ENCODE measurements at places on chromosomes 2 and 18.
A peak's percentile ranks its signal among the peaks of the same experiment; 100 is the strongest.

- DNase-seq: no peak
These were observed 70.6 kb downstream of the ALK start for GRCh38 chr2:29850794-29851193.

DNA sequence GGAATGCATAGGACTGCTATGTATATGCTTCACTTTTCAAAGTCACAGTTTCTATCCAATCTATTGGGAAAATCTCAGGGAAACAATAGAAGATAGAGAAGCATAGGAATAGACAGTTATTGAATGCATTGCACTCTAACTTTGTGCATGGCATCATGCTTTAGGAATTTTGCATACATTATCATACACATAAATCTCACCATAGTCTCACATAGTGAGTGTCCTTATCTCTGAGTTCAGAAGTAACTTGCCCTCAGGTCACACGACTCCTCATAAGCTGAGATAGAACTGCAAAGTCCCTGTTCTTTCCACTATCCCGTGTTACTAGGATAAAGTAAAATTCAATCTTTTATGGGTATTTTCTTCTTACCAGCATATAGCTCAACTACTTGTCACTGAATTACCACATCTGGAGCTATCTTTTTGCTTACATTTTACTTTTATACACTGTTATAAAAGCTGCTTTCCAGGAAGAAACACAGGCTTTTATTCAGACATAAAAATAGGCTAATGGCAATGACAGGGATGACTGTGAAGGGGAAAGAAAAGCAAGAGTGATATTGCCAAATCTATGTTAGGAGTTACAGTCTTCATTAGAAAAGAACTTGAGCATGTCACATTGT is 666.9 kb downstream of the XIRP2 start:
- no peak for DNase-seq

DNA sequence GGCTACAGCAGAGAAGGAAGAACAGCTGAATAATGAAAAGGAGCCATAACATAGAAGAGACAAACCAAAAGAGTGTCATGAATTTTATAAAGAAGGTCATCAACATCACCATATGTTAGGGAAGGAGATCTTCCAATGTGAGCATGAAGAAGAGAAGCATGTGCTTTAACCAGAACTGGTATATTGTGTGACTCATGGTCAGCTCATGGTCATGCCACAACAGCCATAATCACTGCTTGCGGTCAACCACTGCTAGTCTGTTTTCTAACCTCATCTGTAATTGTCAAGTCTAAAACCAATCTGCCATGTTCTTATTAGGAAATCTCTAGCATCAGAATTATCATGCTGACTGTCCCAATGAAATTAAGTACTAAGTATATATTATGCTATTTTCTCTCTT is 204.1 kb upstream of the VRK2 start:
- no peak for DNase-seq

DNA sequence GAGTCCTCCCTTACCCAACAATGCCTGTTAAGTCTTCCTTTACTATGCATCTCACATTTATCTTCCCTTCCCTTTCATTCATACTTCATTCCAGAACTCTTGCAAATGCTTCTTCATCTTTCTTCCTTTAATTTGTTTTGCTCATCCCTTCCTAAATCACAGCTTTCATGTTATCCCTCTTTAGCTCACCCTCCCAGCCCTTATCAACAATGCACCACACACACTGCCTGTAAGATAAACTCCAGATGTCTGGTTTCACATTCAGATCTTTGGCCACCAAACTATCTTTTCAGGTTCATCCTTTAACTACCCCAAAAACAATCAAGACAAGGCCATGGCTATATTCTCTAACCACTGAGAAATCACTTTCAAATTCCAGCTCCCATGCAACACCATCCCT is 3.4 kb downstream of the CCDC93 start:
- no peak for DNase-seq

GRCh38 chr2:118403658-118404451 is 315.6 kb downstream of the INSIG2 start:
- DNase-seq: no peak

GRCh38 chr2:100381240-100381639 is 36.2 kb downstream of the CHST10 start:
- peak; percentile 63 for DNase-seq

DNA sequence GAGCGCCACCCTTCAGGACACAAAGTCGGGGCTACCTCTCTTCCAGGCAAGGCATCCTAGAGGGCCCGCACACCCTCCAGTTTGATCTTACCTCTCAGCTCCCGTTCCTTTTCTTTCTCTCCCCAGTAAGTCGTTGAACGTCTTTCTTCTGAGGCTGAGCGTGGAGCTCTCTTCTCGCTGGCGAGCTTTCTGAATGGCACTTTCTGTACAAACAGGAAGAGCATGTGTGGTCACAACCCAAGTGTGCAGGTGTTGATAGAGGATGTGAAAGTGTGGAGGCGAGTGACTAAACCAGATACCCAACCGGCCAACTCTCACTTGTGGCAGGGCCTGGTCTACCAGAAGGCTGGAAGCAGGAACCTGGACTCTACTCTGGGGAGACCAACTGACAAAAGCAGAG is at the start of gene AFF3:
Gene AFF3 (minus strand): TSS at position 198 of the 400 bp plus-strand sequence. CDS start 38,136 bp downstream, outside the sequence.
- DNase-seq: no peak

DNA sequence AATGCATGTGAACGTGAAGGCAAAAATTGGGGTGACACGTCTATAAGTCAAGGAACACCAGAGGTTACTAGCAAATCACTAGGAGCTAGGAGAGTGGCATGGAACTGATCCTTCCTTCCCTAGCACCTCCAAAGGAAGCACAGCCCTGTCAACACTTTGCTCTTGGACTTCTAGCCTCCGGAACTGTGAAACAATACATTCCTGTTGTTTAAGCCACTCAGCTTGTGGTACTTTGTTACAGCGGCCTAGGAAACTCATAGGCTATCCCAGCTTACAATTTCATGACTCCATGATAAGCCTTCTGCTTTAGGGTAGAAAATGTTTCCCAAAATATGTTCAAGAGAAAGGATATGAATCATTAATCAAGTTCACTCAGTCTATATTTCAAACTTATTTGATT is 798.1 kb downstream of the DCDC2C start:
- DNase-seq: no peak

GRCh38 chr2:46481198-46482193 is 2.1 kb downstream of the TMEM247 start:
- no peak for DNase-seq

DNA sequence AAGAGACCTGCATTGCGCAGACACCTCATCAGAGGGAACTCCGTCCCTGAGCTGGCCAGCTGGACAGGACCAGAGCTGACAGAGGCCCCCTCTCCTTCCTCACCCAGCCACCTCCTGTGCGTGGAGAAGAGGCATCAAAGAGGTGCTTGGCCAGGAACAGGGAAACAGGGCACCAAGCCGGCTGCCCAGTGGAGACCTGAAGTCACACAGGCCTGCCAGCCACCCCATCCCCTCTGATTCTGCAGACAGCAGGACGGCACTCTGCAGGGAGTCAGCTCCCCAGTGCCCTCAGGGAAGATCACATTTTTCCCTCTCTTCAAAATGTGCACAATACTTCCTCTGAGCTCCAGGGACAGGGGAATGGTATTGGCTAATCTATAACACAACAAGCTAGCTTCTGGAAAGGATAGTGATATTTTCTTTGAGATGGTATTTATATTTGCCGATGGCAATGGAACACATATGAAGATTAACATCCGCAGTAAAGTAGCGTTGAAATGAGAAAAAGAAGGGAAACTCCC is 30.5 kb downstream of the SLC1A4 start:
- no peak for DNase-seq

DNA sequence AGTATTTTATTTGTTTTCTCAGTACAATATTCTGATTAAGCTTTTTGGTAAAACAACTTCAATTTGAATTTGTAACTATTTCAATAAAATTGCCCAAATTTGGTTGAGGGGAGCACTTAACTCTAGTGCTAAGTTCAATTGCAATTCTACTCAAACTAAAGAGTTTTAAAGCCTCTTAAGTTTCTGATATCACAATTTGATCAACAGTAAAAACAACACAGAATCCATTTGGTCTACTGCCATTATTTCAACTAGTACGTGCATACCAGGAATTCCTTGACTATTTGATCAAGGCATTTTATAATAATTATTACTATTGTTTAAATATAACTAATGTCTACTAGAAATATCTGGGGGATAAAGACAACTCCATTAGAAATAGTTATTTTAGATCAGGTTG is 150.9 kb downstream of the ROCK1 start:
- no peak for DNase-seq
